A549 treated with CpdA at 1 μM for 4 hours (cell line): ENCODE measurements at places on chromosomes 3 and 15. TPM values are rescaled to one million over a fixed set of nuclear protein-coding genes. Genes with fewer than 3 reads are reported as not detected.

The KIF15 gene
- 6.9 to 14.1 TPM (median 9.9 TPM) in 5 replicates for total RNA-seq

The C15orf62 gene
- 0.07 to 0.17 TPM (median 0.13 TPM) in 4 of 5 replicates, not detected in the other for total RNA-seq

The HES1 gene
- total RNA-seq, result 11.7 to 15.4 TPM (median 14.3 TPM) in 5 replicates

The TERC gene
- total RNA-seq, result 0.16 TPM in 1 of 5 replicates, not detected in the others
